ENCODE measurements at places on chromosomes 2 and 18.

DNA sequence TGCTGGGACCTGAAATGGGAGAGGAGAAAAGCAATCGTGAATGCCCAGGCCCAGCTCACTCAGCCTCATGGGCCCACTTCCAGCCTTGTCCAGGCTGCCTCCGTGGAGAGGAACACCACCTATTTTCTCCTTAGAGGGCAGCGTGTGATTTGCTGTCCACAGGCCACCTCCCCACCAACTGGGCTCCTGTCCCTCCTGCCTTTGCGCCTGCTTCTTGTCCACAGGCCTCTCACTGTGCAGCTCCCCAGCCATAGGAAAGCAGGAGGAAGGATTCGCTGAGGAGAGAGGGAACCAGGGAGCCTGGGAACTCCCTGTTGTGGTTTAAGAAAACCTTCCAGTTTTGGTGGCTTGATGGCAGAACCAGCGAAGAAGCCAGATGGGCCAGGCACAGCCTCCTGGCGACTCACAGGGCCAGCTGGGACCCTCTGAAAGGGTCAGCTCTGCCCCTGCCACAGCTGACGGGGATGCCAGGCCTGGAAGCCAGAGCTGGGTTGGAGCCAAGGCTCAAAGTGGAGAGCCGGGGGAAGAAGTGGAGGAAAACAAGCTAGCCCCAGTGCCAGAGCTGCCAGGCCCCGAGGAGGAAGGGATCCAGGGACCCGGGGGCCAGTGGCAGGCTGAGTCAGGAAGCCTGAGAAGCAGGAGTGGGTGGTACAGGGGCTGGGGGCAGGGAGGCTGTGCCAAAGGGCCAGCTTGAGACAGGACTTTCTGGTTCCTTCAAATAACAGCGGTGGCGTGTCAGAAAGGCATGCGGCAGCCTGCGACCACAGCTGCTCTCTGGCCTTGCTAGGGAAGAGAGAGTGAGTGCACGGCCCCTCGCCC is 9.9 kb downstream of the TMBIM1 start:
- peak; percentile 83 for DNase-seq

DNA sequence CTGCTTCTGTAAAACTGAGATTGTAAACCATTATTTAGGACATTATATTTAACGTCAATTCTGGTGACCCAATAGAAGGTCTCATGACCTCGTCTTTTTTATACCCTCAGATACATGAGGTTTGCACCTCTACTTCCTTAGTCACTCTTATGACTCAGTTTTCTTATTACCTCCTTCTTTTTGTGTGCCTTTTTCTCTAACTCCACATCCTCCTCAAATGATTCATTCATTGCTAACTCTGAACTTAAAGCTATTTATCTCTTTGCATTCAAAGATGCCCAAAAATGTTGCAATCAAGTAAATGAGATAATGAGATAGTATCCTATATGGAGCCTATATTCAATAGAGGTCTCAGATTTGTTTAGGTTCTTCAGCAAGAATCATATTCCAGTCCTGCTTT is 121.0 kb upstream of the KYNU start:
- no peak for DNase-seq

DNA sequence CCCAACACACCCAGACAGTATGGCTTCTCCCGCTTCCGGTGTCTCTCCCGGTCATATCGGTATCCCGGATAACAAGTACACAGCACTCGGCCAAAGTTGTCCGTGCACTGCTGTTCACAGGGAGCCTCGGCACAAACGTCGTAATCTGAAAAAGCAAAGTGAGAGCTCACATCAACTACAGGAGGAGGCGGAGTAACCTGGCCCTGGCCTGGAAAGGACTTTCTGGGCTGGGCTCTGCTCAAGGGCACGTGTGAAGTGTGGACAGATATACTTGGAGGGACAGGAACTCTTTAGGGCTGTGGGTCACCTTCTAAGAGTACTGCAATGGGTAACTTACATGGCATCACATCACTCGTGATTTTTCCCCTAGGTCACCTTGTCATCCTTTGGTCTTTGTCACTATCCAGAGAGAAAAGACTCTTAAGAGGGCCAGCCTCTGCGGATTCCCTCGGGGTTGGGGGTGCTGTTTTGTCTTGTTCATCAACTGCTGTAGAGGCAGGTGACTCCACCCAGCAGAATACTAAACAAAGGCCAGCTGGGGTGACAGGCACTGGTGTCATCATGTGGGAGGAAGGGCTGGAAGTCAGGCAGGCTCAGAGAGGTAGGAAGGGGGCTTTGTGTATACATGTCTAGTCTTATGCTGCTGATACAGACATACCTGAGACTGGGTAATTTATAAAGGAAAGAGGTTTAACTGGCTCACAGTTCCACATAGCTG is 110.6 kb upstream of the LMAN1 start:
- DNase-seq: peak; percentile 3

DNA sequence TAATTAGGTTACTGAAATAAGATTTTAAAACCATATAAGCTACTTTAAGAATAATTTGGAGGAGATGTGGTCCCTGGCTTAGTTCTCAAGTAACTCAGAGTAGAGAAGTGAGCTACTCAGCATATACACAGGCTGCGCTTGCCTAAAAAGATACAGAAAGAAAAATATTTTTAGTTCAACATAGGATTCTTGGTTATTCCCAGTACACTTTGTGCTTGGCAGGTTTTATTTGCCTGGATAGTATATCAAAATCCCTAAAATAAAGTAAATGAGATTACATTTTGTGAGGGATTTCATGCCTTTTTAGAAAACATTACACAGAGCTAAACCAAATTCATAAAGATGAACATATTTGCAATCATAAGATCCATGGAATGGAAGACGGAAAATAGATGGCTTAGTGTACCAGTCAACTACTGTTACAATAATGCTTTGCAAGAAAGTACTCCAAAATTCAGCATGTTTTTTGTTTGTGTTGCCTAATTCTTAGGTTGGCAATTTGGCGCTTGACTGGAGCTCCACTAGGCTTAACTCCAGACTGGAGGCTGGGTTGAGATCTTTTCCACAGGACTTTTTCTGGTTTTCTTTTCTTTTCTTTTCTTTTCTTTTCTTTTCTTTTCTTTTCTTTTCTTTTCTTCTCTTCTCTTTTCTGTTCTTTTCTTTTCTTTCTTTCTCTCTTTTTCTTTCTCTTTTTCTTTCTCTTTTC is 600.5 kb upstream of the SYT4 start:
- DNase-seq: no peak

GRCh38 chr2:234566622-234567021 is 69.7 kb upstream of the ARL4C start:
- no peak for DNase-seq

DNA sequence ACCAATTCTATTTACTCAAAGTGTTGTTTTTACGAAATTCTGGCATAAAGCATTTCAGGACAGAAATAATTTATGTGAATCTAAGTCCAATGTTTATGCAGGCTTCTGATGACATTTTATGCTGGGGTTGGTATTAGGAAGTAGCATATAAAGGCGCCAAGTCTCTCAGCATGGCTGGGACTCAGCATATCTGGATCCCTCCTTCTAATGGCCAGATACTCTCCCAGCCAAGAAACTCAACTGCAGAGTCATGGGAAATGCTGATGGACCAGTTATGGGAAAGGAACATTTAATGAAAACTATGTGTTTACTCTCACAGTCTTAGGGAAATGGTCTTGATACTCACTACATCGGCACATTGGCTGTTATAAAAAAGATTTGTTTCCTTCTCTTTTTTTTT is 392.2 kb downstream of the ARHGAP15 start:
- no peak for DNase-seq

GRCh38 chr2:63544017-63544627 is 44.2 kb downstream of the WDPCP start:
- peak; percentile 9 for DNase-seq

- DNase-seq: no peak
These were observed 46.3 kb downstream of the ZC3H6 start for GRCh38 chr2:112321375-112322320.

- DNase-seq: no peak
These were observed 484.5 kb upstream of the ZNF804A start for GRCh38 chr2:184113696-184114403.

Data from G401 (cell line).